ENCODE measurements at places on chromosomes 7 and 10. TPM values are rescaled to one million over a fixed set of nuclear protein-coding genes. Genes with fewer than 3 reads are reported as not detected.

Gene HHEX
- 0.11 TPM for total RNA-seq

DNA sequence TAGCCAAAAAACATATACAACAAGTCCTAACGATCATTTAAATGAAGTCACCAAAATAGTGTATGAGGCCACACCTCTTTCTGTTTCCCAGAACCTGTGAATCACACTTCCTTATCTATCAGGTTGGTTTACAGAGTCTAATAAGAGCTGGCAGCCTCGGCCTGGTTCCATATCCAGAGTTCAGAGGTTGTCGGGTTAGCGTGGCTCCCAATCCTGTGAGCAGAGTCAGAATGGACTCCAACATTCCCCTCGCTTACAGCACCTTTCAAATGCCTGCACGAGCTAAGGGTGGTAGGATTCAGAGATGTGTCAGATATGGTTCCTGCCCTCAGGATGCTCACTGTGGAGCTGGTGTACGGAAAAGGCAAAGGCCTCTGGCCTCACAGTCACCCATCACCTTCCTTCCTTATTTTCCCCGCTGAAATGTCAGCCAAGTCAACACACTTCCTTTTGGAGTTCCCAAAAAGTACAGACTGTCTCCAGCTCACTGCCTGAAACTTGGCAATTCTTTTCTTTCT lies 6.0 kb downstream of the IL15RA start:
- peak; percentile 55 for DNase-seq
- peaks cover 24% of the 10 kb centered on the region for H3K36me3 ChIP-seq
- H3K4me1 ChIP-seq = peaks cover 51% of the 10 kb centered on the region

- H3K4me3 ChIP-seq = no peak overlapping the region
- DNase-seq = no peak
- no peak overlapping the region for H3K27ac ChIP-seq
- H3K36me3 ChIP-seq = no peaks in the 10 kb centered on the region
These were observed 78.6 kb upstream of the CAPZA2 start for GRCh38 chr7:116783666-116784318.

GRCh38 chr10:103929381-103929921 lies 11.5 kb upstream of the STN1 start:
- H3K27me3 ChIP-seq = no peaks in the 10 kb centered on the region
- no peak overlapping the region for H3K27ac ChIP-seq

DNA sequence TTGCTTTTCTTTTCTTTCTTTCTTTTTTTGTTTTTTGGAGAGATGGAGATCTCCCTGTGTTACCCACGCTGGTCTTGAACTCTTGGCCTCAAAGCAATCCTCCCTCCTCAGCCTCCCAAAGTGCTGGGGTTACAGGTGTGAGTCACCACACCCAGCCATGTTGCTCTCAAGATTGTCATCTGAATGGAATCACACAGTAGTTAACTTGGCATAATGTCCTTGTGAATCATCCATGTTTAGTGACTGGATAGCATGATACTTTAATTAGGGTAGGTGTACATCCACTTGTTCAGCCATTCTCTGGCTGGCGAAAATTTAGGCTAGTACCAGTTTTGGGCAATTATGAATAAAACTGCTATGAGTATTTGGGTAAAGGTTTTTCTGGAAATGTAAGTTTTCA lies 15.4 kb upstream of the GRB10 start:
- no peak overlapping the region for H3K4me3 ChIP-seq
- H3K27ac ChIP-seq = no peak overlapping the region
- H3K4me1 ChIP-seq = no peaks in the 10 kb centered on the region

DNA sequence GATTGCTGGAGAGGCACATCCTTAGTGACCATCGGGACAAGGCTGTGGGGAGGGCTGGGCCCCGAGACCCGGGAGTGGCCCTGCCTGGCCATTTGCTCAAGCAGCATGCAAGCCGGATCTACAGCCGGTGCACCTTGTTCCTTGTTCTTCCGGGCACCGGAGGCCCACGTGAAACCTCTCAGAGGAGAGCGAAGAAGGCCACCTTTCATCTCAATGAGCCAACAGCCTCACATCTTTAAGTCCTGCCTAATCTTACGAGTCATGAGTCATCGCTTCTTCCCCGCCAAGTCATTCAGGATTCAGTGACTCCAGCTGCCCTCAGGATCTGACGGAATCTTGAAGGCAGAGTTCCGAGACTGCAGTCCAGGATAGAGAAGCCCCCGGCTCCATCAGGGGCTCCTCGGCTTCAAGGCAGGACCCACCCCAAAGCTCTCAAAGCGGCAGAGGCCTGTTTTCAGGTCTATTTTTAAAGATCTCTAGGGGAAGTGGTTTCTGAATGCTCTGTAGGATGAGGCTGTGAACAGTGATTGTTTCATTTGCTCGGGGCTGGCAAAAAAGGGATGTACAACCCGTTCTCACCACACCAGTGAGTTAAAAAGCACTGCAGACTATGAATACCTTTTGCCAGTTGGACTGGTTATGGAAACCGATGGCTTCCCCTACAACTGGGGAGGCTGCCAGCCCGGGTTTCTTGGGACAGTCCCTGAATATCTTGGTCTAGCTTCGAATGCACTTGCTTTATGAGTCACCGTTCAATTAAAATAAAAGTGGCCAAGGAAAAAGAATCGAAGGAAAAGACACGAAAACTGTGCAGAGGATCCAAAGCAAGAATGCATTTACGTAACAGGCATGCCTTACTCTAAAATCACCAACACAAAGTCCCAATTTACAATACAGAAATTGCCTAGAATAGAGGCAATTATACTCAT lies 57.2 kb upstream of the ECHDC3 start:
- DNase-seq = peak; percentile 81
- no peaks in the 10 kb centered on the region for H3K36me3 ChIP-seq
- H3K27ac ChIP-seq = peak overlapping the region; percentile 94
- peaks cover 49% of the 10 kb centered on the region for H3K4me1 ChIP-seq

GRCh38 chr7:1569440-1569832 lies 396 bp downstream of the PSMG3 start:
- H3K4me3 ChIP-seq = peak overlapping the region; percentile 86
- no peaks in the 10 kb centered on the region for H3K27me3 ChIP-seq
- peak overlapping the region; percentile 90 for H3K27ac ChIP-seq

Gene TMEM176B
- total RNA-seq = not detected

- DNase-seq = no peak
- H3K27ac ChIP-seq = no peak overlapping the region
- no peaks in the 10 kb centered on the region for H3K4me1 ChIP-seq
- no peak overlapping the region for H3K4me3 ChIP-seq
These were observed 119.6 kb downstream of the DOCK1 start for GRCh38 chr10:127024685-127025435.

Gene FAM25C
- total RNA-seq = not detected
